ENCODE measurements at places on chromosomes 3 and 15.

- no peak for DNase-seq
These were observed 30.8 kb downstream of the SIN3A start for GRCh38 chr15:75420698-75421097.

DNA sequence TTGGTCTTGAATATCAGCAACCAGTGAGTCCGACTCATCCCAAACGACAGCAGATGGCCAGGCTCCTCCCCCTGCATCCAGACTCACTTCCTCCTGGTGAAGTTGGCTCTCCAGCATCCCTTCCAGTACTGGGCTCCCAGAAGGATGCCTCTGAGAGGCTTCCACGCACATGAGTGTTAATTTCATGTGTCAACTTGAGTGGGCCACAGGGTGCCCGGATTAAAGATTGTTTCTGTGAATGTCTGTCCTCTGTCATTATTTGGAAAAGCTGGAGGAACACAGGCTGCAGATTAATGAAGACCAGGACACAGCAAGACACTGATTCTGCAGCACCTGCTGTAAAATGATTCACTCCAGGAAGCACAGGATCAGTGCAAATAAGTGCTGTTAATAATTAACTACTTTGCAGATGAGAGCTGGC lies 99.8 kb downstream of the ATP10A start:
- DNase-seq = no peak

DNA sequence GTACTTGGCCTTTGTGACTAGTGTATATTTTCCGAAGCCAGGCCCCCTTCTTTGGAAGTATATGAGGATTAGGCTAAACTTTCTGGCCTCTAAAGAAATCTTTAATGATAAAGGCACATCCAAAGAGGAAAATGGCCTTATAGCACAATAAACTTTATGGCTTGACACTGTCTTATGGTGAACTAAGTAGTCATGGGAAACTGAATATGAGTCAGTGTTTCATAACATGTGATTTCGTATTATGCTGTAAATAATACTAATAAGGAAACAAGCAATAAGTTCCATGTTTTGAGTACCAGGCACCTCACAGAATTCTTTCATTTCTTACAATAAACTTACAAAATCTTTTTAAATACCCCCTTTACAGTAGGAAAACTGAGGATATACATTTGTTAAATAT lies 8.2 kb downstream of the ZPLD1 start:
- peak; percentile 15 for DNase-seq

- no peak for DNase-seq
These were observed 218.2 kb downstream of the DPH6 start for GRCh38 chr15:35327789-35328188.

GRCh38 chr3:129633751-129634481 lies 27.4 kb upstream of the PLXND1 start:
- no peak for DNase-seq

All from suppressor macrophage treated with lipopolysaccharide for 4 hours (primary cell).